ENCODE measurements at places on chromosomes 6 and 20.

- no peak for DNase-seq
Observed at GRCh38 chr20:3339076-3339475, 68.4 kb downstream of the DNAAF9 start.

DNA sequence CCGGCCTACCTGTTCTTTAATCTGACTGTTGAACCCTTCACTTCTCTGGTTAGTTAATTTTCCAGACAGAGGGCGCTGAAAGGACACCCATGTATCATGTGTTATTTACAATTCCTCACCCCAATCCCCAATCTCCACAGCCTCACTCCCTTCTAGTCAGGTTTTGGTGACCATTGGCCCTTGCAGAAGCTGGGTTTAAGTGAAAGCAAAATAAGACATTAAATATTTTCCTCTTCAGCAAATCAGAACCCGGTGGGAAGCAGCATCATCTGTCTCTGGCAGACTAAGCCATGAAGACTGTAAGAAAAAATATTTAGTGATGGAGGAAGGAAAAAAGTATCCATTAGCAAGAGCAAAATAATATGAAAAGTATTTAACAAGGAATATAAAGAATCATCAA, 9.4 kb upstream of the HLA-DQA1 start:
- peak; percentile 6 for DNase-seq

DNA sequence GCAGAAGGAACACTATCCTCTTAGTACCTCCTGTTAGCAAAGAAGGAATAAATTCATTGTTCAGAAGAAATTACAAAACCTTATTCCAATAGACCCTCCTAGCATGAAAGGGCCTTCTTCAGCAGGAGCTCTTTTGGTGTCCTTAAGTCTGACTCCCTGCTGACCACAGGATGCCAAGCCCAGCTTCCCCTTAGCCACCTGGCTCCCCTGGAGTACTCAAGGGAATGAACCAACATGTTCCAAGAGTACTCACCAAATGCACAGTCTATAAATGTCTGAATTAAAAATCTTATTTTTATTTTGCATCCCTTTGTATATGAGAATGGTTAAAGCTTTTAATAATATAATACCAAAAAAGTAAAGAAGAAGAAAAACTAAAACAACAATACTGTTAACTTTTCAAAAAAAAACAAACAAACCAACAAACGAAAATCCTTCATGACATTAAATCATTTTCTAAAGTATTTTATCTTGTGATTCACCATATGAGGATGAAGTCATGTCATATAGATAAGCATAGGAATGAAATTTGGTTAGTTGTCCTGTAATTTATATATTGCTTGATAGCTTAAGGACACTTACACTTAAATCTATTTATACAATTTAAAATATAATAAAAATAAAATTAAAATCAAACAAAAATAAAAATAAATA, 1355.1 kb downstream of the HACE1 start:
- no peak for DNase-seq

DNA sequence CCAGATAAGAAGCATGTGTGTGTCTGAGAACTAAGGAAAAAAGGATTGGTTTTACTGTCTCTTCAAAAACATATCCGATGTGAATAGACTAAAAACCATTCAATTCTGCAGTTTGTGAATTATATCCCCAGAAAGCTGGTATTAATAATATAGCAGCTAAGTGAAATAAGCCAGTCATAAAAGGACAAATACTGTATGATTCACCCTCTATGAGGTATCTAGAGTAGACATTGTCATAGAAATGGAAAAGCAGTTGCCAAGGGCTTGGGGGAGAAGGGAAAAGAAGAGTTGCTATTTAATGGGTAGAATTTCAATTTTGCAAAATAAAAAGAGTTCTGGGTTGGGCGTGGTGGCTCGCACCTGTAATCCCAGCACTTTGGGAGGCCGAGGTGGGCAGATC, 137.5 kb downstream of the ATXN1 start:
- DNase-seq, result peak; percentile 9

DNA sequence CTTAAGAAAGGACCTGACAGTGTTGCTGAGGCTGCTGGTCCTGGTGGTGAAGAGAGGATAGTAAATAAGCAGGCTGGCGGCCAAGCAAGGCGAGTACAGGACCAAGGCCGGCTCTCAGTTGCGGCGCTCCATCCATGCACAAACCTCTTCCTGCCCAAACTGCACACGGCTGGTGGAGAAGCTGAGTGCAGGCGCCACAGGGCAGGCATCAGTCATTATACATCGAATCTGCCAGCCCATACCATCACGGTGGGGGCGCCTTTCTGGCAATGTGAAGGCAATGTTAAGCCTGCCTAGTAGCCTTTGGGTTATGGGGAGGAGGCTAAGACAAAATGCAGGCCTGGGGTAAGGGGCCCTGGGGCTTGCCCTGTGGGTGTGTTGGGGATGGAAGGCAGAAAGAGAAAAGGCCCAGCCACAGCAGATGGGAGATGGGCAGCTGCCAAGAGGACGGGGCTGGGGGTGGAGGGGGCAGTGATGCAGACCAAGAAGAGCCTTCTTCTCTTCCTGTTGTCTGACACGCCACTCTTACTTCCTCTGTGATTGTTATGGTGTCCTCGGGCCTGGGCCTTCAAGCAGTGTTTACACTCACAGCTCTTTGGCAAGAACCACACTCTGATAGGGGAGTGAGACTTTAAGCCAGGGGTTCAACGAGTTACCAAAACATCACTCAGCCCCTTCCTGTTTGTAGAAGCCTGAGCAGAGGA, 20.3 kb upstream of the KCNK16 start:
- DNase-seq, result no peak

DNA sequence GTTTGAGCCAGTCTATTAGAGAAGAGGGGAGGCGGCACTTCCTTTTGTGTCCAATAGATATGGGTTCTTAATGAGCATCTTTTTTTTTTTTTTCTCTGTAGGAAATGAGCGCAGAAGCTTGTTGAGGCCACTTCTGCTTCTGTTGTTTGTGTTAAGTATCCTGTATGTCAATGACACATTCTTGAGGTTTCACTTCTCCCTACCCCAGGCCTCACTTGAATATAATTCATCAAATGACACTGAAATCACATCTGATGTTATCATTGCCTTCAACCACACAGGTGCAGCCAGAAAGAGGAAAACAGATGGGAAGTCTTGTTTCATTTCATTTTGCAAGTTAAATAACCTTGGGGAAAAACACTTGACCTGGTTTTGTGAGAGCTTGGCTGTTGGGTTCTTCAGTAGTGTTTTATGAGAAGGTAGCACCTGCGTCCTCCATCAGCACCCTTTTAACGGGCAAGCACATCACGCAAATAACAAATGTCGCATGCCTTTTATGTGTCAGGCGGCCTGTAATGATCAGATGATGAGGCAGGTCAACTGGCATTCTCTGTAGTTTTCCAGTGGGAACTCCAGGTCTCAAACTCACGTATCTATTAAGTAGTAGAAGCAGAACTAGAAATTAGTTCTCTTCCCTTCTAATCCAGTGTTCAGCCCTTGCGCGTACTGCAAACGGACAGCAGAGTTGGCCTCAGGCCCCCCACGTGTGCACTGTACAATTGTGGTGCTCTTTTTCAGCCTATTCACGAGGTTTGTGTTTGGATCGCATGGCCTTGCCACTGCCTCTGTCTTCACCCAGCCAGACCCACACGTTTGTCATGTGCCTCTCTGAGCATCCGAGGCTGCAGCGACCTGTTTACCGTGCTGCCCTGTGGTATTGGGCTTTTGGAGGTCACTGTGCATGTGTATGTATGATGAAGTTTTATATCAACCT, 23.5 kb downstream of the PLEKHG1 start:
- DNase-seq, result no peak

DNA sequence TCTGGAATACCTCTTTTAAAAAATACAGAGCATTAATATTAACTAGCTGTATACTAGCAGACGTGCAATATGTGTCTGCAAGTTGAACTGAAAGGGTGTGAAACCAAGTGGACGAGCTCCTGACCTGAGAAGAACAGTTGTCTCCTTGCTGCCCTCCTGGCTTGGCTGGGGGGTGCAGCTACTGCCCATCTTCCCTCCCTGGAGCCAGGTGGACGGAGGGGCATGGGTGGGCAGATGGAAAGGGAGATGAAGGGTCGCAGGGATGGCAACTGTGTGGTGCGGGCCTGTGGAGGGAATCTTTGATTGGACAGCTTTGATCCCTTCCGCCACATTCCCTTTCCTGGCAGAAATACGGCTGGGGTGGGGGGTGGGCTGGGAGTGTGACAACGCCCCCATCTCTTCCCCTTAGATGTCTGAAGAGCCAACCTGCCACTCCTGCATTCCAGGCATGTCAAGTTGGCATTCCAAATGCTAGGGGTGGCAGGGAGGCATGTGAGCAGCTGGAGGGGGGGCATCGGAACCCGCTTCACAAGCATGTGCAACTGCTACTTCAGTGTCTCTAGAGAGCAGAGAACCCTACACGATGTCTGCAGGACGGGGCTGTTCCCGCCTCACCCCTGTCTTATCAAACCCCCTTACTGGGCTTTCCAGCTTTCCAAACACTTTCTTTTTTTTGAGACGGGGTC, 37.3 kb downstream of the SRSF3 start:
- DNase-seq, result no peak

DNA sequence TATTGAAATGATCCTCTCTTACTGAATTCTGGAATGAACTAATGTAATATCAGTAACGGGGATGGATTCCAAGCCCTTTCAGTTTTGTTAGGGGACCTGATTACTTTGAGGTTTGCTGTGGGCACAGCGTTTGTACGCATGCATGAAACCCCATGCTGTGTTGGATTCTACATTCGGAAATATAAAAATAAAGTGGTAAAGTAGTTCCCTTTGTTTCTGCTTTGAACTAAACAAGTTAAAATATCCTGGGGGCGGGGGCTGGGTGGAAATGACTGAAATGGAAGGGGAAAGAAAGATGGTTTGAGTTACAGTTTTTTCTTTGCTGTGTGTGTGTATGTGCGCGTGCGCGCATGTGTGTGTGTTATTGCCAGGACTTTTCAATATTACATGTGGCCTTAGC, 196.5 kb upstream of the OPRM1 start:
- DNase-seq, result no peak

DNA sequence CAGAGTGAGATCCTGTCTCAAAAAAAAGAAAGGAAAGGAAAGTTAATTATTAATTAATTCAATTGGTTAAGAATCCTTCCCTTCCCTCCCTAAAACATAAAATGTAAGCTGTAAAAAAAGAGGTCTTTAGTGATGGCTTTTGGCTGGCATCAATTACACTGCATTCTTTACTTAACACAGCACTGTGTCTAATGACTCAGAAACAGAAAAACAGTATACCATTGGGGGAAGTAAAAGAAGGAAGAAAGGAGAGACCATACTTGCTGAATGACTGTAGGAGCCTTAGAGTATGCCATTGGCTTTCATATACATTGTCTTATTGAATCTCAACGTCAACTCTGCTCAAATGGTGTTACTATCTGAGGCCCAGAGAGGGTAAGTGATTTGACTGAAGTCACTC, 18.3 kb upstream of the CITED2 start:
- DNase-seq, result peak; percentile 59

GRCh38 chr6:148027201-148027600, 315.4 kb upstream of the SASH1 start:
- no peak for DNase-seq

DNA sequence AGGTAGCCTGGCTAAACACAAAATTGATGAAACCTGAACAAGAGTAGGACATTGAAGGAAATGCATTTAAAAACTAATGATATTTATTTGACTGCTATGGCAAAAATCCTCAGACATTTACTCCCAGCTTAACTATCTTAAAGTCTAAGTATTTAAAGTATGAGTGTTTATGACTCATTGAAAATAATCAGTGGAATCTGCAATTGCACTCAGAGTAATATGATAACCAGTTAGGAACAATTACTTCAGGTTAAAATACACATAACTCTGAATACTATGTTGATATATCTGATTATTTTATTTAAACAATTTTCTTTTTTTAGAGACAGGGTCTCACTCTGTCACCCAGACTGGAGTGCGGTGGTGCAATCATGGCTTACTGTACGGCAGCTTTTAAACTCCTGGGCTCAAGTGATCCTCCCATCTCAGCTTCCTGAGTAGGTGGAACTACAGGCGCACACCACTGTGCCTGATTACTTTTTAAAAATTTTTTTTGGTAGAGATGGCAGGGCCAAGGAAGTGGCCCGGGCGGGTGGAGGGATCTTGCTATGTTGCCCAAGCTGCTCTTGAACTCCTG, 43.9 kb downstream of the FILIP1 start:
- peak; percentile 56 for DNase-seq

- DNase-seq, result no peak
Observed at GRCh38 chr6:131730264-131730663, 19.4 kb upstream of the CTAGE9 start.
